ENCODE measurements at places on chromosomes 3 and 15. TPM values are rescaled to one million over a fixed set of nuclear protein-coding genes. Genes with fewer than 3 reads are reported as not detected.

RPP14 gene
- 10.4 TPM for total RNA-seq

GPR27 gene
- 1.2 TPM for total RNA-seq

MAN2A2 gene
- 41.4 TPM for total RNA-seq

C3orf52 gene
- total RNA-seq = 16.1 TPM

RARB gene
- total RNA-seq = 30.3 TPM

SI gene
- 0.24 TPM for total RNA-seq

ARPP21 gene
- 17.8 TPM for total RNA-seq

SLC22A13 gene
- total RNA-seq = 0.48 TPM

PFN2 gene
- total RNA-seq = 79.4 TPM

FMN1 gene
- total RNA-seq = 12.0 TPM

PRR20G gene
- 3.9 TPM for total RNA-seq

ADCY5 gene
- 48.2 TPM for total RNA-seq

RAB6B gene
- 2.6 TPM for total RNA-seq

SUSD5 gene
- 6.0 TPM for total RNA-seq

AMT gene
- 13.5 TPM for total RNA-seq

TMEM207 gene
- total RNA-seq = 1.2 TPM

ABI3BP gene
- total RNA-seq = 51.8 TPM

CCDC80 gene
- 102 TPM for total RNA-seq

STAC gene
- 6.7 TPM for total RNA-seq

ADAMTSL3 gene
- total RNA-seq = 11.6 TPM

CLEC3B gene
- 18.3 TPM for total RNA-seq

ATP10A gene
- 18.3 TPM for total RNA-seq

AMIGO3 gene
- total RNA-seq = 2.4 TPM

SV2B gene
- total RNA-seq = 2.6 TPM

PLA2G4B gene
- 0.24 TPM for total RNA-seq

CPN2 gene
- not detected for total RNA-seq

RBP2 gene
- total RNA-seq = not detected

STRIT1 gene
- not detected for total RNA-seq

RARRES1 gene
- 2.6 TPM for total RNA-seq
